ENCODE measurements at places on chromosomes 6 and 20.

DNA sequence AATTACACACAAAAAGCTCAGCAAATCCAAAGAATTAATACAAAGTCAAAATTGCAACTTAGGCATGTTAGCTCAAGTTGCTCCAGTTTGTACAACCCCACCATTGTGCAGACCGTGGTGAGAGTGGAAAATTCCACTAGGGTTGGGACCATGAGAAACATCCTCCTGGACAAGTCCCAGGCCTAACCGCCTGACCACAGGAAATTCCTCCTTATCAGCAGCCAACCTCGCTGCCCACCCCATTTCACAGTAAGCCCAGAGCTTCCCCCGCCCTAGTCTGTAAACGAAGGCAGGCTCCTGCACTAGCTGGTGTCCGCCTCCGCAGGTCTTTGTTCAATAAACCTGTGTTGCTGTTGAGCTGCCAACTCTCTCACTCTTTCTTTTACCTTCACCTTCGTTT is 1023.3 kb downstream of the EYS start:
- no peak for DNase-seq

DNA sequence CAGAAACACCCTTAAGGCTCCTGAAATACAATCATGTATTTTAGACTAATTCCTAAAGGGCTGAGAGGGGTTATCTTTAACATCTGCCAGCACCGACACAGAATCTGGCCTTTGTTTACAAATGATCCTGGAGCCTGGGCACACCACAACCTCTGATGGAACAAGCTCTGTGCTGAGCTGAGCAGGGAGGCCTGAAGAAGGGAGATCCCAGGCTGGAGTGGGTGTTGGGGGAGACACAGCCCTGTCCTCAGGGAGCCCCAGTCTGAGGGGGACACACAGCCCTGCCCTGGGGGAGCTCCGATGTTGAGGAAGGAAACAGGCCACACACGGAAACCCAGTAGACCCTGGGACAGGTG is 130.5 kb downstream of the VEGFA start:
- DNase-seq = no peak

GRCh38 chr6:84860920-84861319 is 96.5 kb upstream of the TBX18 start:
- DNase-seq = no peak

DNA sequence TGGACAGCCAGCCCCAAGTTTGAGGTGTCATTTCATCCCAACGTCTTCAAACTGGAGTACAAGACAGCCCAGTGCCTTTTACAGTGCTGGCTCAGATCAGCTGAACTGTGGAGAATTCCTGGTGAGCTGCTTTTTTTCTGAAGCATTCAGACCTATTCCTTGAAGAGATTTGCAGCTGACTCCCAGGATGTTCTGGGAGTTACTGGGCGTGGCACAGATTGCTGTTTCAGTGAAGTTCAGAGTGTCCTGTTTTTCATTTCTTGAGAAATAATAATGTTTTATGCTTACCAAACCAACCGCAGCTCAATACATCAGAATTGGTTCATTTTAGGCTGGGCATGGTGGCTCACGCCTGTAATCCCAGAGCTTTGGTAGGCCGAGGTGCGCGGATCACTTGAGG is 33.4 kb upstream of the SRPK1 start:
- DNase-seq = no peak

DNA sequence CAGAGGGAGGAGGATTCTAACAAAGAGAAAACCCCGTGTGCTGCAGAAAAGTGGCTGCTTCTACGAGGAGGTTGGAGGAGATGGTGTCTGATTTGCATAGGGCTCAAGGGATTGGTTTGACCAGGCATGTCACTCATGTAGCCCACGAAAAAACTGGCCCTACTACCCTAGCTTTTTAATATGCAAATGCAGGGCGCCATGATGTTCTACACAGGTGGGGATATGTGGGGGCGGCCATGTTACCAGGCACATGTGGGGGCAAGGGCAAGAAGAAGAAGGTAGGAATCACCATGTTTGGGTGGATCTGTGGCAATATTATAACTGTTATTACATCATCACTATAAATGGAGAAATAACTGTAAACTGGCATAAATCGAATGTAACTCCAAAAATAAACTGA is 9.9 kb downstream of the KIAA1755 start:
- no peak for DNase-seq

- peak; percentile 6 for DNase-seq
These were observed 43.1 kb upstream of the FOXP4 start for GRCh38 chr6:41502917-41503671.

- peak; percentile 28 for DNase-seq
These were observed 2.0 kb downstream of the LST1 start for GRCh38 chr6:31587791-31588777.

DNA sequence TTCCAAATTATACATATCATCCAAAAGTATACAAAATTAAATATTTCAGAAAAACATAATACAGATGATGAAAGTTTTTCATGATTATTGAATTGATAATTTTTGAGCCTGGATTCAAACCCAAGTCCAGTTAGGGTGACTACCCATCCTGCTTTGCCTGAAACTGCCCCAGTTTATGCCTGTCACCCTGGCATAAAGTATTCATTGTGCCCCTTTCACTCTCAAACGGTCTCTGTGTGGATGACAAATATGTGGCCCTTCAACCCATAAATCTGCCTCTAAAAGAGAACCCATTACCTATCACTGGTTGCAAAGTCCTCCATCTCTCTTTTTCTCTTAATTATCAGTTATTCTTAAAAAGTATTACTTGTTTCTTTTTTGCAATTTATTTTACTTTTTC is 553.7 kb upstream of the JARID2 start:
- no peak for DNase-seq

DNA sequence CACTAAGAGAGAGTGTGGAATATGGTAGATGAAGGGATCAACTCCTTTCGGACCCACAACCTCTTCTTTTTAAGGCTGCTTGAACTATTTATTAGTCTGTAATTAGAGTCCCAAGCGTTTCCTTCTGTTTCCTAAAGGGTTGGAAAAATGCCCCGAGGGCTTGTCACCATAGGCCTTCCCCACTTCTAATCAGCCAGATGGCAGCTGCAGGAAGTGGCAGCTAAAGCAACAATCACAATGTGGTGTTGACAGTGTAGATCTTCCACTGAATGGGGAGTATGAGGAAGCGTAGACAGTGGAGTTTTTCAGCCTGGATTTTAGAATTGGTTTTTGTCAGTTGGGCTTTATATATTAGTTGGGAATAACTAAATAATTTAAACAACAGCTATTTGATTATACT is 40.6 kb downstream of the SLC35D3 start:
- DNase-seq = no peak

DNA sequence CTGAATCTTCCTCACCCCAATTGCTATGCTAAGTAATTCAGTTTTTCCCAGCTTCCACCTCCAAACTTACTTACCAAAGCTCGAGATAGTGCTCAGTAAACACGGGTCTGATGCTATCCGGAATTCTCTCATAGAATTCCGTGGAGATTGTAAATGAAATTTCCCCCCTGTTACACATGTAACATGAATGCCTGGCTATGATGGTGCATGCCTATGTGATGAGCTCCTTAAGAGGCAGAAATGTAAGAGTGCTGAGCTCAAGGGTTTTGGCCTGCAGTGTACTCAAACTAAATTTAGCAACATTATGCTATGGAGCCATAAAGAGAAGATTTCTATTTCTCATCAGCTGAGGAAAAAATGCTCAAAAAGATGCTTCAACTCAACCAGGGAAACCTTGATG is 133.4 kb upstream of the FUT9 start:
- no peak for DNase-seq

GRCh38 chr6:108746366-108746765 is 101.9 kb upstream of the ARMC2 start:
- DNase-seq = no peak

GRCh38 chr6:29762051-29762450 is 38.8 kb downstream of the HLA-F start:
- DNase-seq = no peak

All from CD4-positive, alpha-beta T cell treated with Interferon alpha-2 for 1 hour (primary cell).